RCC 7860 (cell line): ENCODE measurements at places on chromosomes 6 and 20.

GRCh38 chr6:123263981-123264380 is 267.9 kb downstream of the CLVS2 start:
- no peak for DNase-seq

DNA sequence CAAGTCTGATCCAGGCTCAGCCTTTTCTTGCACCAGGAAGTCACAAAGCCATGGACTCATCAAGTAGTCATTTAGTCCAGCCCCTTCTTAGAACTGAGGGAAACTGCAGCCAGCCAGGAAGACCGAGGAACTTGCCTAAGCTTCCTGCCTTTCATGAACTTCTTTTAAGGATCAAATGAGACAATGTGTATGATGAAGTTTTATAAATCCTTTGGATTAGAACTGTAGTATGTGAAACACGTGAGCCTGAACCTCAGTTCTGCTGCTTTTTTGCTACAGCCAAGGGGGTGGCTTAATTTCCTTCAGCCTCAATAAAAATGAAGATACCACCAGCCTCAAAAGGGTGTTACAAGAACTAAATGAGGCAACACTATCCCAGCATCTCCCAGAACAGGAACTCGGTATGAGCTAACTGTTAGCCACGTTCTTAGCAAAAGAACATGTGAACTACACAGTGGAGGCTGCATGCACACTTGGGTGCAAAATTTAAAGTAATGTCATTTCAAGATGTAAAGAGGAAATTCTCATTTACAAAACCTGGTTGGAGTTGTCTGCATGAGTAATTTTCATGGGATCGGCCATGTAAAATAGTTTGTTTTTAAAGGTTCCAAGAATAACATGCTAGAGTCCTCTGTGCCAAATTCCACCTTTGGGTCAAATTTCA is 76.0 kb upstream of the TBC1D7 start:
- no peak for DNase-seq

GRCh38 chr6:153044295-153044694 is 41.8 kb upstream of the MTRF1L start:
- DNase-seq = no peak

DNA sequence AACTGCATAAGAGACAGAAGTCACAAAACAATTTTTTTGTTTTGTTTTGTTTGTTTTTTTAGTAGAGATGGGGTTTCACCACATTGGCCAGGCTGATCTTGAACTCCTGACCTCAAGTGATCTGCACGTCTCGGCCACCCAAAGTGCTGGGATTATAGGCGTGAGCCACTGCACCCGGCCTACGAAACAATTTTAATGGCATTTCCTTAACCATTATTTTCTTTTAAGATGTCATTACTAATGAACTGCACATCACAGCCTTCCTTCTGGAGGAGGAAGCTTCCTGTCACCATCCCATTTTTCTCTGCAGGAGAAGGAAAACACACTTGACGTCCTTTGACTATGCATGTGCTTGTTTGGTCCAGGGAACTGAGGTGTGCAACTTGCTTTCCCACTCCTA is 125.3 kb upstream of the AKIRIN2 start:
- no peak for DNase-seq

DNA sequence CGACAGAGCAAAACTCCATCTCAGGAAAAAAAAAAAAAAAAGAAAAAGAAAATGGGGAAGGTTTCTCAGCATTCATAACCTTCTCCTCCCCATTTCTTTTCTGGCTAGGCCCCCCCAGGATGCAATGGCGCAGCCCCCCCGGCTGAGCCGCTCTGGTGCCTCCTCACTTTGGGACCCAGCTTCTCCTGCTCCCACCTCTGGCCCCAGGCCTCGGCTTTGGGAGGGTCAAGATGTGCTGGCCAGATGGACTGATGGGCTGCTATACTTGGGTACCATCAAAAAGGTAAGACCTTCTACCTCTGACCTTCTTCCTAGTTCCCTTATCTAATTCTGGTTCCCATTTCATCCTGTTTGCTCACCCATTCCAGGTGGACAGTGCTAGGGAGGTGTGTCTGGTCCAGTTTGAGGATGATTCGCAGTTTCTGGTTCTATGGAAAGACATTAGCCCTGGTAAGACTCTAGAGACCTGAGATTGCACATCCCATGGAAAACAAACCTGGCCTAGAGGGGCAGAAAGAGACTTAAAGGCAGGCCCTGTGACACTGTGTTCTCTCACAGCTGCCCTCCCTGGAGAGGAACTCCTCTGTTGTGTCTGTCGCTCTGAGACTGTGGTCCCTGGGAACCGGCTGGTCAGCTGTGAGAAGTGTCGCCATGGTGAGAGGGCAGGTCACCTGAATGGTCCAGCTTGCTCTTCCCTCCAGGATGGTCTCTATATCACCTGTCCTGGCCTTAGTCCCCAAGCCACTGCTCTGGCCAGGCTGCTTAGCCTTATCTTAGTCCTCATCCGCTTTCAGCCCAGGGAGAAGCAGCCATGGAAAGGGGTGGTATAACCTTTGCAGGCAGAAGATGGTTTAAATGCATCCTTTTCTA is 1.6 kb downstream of the PHF1 start:
- DNase-seq = no peak

GRCh38 chr6:166341977-166342348 is 382 bp downstream of the SFT2D1 start:
- no peak for DNase-seq

DNA sequence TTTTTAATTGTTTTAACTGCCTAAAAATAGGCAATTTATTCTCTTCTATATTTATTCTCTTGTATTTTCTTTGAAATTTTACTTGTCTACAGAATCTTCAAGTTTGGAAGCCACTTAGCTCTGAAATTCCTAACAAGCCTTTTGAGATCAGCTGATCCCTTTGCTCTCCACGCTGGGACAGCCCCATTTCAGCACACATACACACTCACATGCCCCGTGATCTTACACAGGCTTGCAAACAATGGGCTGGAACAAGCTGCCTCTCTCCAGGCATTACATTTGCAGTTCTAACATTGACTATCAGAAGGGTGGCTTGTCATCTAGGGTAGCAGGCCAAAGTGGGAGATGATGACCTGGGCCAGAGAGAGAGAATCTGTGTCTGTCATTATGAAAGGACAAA is 62.1 kb upstream of the RAB32 start:
- no peak for DNase-seq

- DNase-seq = peak; percentile 58
Measured at GRCh38 chr6:128516514-128516898, 3.9 kb downstream of the PTPRK start.

DNA sequence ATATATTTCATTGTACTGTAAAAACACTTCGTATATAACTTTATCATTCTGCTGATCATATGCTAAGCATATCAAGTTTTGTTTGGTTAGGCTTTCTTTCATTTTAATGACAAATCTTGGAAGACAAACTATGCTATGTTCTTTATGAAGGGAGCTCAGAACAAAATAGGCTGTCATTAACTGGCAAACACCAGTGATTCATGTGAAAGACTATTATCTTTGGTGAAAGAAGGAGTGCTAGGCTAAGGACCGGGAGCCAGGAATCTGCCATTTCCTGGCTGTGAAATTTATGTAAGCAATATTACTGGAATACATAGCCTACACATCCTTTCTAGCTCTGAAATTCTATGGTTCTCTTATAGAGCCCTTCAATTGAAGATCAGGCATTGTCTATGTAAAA is 136.2 kb upstream of the CCN2 start:
- no peak for DNase-seq

DNA sequence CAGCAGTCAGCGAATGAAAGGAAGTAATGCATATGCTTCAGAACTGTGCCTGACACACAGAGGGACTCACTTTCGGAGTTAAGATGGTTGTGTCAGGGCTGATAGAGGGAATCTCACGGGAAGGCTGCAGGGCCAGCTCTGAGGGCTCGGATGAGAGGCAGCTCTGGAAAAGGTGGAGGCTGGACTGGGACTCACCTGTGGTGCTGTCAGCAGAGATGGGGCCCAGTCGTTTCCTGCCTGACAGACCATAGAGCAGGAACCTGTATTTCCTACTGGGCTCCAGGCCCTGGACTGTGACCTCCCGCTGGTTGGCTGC is 9.3 kb downstream of the CYP21A2 start:
- no peak for DNase-seq

- no peak for DNase-seq
Measured at GRCh38 chr6:132401618-132402285, 477 bp upstream of the MOXD1 start.

DNA sequence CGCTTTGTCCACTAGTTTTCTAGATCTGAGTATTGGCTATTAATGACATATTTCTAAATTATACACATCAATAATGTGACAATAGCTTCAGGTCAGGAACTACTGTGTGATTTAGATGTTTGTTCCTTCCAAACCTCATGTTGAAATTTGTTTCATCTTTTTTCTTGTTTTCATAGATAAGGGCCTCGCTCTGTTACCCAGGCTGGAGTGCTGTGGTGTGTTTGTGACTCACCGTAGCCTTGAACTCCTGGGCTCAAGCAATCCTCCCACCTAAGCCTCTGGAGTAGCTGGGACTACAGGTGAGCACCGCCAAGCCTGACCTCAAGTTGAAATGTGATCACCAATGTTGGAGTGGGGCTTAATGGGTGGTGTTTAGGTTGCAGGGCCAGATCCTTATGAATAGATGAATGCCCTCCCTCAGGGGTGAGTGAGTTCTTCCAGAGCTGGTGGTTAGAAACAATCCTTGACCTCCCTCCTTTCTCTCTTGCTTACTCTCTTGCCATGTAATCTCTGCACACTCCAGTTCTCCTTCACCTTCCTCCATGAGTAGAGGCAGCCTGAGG is 5.9 kb upstream of the NQO2 start:
- DNase-seq = no peak

GRCh38 chr6:18600255-18600654 is 213.1 kb downstream of the RNF144B start:
- no peak for DNase-seq

- DNase-seq = peak; percentile 66
Measured at GRCh38 chr20:1434571-1435336, 31.9 kb downstream of the NSFL1C start.

- DNase-seq = no peak
Measured at GRCh38 chr6:141809901-141810300, 322.8 kb upstream of the GJE1 start.

- DNase-seq = no peak
Measured at GRCh38 chr20:53833333-53834061, 236.9 kb downstream of the BCAS1 start.

DNA sequence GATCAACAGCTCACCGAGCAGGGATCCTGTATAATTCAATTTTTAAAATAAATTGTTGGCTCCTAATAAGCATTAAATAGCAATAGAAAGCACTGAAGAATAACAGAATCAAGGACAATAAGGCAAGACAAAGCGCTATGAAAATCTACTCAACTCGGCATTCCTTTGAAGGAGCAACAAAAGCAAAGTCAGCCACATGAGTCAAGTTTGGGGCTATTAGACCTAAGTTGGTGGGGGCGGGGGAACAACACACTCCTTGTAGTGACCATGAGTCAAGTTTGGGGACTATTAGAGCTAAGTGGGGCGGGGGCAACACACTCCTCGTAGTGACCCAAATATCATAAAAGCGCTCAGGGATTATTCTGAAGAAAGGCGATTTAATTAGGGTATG is 120.0 kb downstream of the FOXC1 start:
- no peak for DNase-seq

DNA sequence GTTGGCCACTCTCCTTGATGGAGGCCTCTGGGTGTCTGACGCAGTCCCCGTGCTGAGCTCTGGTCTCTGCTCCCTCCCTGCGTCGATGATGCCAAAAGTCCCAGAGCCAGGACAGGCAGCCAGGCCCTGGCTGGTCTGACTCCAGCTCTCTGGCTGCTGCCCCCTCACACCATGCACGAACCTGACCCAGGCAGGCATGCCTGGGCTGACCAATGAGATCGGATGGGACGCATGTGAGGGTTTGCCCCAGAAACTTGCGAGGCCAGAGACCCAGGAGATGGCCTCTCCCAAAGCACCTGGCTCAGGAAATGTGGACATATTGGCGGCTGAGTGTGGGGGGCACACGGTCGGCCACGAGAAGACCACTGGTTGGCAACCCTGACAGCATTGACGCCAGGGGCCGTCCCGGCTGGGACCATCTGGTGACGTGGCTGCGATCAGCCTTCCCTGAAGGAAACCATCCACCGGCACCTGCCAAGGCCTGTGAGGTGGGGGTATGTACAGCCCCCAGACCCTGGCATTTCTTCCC is 51.2 kb upstream of the FRMD1 start:
- DNase-seq = no peak

- no peak for DNase-seq
Measured at GRCh38 chr6:53715434-53715833, 49.9 kb upstream of the KLHL31 start.
